ENCODE measurements at places on chromosomes 11 and 22.

- DNase-seq = no peak
Observed at GRCh38 chr11:16028419-16028818, 327.9 kb downstream of the SOX6 start.

DNA sequence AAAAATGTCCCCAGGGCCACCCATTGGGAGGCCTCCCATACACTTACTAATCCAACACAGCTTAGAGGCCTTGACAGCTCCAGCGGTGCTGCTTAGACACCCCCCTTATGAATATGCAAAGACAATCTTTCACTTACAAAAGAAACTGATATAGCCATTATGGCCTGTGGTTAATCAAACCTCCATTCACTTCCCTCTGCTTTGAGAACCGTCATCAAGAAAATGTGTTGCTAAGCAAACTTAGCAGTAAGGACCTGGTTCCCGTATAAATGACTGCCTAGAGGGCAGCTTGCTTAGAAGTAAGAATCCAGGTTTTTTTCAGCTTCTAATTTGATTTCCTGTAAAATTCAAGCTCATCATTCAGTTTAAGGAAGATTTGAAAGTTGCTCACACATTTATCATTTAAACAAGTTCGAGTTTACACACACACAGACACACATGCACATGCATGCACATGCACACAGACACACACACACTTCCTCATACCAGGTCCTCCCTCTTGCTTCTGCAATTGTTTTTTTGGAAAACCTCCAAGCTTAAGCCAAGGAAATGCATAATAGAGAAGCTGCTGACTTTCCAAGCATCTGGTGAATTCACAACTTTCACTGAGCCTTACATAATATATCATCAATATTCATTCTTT lies 137.7 kb upstream of the BLID start:
- DNase-seq = no peak

DNA sequence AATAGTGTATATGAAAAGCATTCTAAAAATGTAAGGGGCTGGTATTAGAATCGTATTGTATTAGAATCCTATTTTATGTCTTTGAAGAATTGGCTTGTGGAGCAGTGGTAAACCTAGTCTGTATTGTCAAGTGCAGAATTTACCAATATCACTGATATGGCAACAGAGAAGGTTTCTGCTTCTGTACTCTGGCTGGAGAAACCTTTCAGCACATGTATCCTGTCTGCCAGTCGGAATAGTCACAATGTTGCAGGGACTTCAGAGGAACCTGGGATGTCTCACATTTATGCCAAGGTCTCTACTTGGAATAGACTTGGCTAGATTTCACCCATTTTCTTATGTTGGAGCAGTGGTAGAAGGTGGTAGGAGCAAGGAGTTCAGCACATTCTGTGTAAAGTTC lies 4.4 kb downstream of the MTMR3 start:
- no peak for DNase-seq

- DNase-seq = peak; percentile 35
Observed at GRCh38 chr22:33302049-33302545, 243.9 kb upstream of the SYN3 start.

DNA sequence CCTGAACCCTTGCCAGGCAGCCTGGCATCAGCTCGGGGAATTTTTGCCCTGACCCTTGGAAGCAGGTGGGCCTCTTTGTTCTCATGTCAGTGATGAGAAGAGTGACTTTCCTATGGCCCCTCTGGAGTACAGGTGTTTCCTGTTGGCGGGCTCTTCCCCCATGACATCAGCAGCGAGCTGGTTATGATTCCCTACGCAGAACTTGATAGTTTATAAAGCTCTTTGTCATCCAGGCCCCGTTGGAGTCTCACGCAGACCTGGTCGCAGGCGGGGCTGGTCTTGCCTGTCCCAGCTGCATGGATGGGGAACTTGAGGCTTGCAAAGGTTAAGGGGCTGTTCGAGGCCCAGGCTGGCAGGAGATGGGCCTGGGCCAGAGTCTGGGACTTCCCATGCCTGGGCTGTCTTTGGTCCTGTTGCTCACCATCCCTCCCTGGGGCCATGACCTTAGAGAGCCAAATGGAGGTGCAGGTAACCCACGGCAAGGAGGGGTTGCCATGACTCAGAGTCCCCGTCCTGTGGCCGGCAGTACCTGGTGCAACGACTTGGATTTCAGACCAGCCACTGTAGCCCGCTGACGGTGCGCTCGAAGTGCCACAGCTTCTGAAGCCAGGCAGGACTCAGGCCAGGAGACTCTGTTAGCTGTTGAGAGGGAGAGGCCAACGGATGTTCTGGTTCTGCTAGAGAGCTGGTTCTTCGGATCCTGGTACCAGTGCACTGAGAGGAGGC lies 45.9 kb upstream of the PPP6R3 start:
- no peak for DNase-seq

GRCh38 chr11:68471360-68472340 lies 11.1 kb downstream of the PPP6R3 start:
- DNase-seq = no peak

GRCh38 chr11:115721296-115721995 lies 217.2 kb upstream of the CADM1 start:
- DNase-seq = peak; percentile 39

DNA sequence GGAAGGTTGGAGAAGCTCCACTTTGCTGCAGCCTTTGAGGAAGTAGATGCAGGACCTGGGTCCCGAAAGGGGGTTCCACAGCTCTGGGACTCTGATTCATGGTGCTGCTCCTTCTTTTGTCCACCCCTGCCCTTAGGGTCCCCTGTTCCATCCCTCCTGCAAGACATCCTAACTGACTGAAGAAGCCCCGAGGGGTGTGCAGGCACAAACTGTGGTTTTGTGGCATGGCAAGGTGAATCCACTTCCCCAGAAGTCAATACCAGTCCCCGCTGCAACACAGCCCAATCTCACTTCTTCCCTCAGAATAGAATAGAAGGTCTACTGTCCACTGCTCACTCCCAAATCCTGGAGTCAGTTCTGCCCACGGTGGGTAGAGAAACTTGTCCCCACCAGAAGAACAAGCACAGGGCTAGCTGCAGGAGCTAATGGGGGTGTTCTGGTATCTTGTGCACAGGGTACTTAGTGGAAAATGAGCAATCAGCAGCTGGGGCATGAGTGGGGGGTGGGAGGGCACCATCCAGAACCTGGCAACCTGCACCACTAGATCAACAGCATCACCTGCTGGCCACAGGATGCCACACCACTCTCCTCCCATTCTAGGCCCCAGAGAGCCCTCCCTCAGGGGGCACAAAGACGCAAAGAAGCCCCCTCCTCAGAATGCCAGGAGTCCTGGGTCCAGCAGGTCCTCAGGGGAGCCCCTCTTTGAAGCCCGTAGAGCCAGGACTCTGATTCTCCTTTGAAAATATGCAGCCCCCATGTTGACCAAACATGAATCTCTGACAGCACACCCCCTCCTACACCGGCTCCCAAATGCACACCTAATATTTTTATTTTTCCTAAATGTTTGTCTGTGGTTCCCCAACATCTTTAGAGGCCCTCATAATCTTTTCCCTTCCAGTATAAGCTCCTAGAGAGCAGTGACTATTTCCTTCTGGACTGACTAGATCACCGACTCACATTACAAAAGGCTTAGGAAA lies 14.1 kb downstream of the SPATA19 start:
- no peak for DNase-seq

- DNase-seq = no peak
Observed at GRCh38 chr11:29231991-29232390, 784.8 kb downstream of the KCNA4 start.

DNA sequence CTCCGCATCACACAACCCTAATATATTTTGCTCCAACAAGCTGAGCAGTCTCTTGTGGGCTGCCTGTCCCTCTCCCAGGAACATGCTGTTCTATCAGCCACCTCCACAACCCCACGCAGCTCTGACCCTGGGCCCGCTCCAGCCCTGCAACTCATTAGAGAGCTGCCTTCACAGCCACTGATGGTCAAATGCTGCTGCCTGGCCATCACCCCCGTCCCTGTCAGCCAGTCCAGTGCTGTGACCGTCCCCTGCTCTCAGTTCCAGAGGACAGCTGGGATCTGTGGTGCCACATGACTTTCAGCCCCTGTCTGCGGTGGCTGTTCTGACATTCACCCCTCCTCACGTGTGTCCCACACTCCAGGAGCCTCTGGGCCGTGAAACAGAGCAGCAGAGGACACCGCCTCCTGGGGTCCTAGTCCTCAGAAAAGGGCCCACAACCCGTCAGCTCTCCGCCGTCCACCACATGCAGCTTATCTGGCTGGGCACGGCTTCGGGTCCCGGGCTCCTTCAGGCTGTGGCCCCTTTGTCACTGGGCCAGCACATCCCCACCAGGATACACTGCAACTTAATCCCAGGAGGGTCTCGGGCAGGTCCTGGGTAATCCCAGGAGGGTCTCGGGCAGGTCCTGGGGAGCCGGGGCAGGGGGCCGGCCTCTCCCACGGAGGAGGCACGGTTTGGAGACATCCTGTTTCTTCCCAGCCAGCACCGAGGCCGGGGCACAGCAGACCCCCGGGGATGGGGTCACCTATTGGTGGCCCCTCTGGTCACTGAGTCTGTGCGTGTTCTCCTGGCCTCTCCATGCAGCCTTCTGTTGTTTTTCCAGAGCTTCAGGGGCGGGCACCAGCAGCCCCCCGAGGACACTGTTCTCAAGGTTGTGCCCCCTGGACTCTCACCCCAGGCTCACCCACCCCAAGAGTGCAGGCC lies 15.1 kb downstream of the CRELD2 start:
- DNase-seq = no peak

GRCh38 chr22:37633625-37634416 lies 5.6 kb upstream of the SH3BP1 start:
- DNase-seq = no peak

- no peak for DNase-seq
Observed at GRCh38 chr11:74608431-74608830, 16.0 kb downstream of the POLD3 start.

GRCh38 chr22:33051960-33052839 lies 6.0 kb downstream of the SYN3 start:
- no peak for DNase-seq

GRCh38 chr11:123033895-123034294 lies 28.0 kb downstream of the HSPA8 start:
- no peak for DNase-seq

- no peak for DNase-seq
Observed at GRCh38 chr11:111305876-111306275, 7.5 kb downstream of the POU2AF3 start.

DNA sequence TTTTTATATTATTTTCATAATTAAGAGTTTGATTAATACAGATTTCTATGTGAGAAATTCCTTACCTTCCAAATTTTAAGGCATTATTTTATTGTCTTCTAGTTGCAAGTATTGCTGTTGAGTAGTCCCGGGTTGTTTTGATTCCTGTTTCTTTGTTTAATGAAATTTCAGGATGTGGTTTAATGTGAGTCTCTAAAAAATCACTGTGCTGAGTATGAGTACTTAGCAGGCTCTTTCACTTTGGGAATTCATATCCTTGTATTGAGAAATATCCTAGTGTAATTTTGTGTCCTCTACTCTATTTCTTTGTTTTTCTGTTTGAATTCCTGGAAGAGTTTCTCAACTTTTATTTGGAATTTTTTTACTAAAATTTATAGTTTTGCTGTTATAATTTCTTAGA lies 113.2 kb downstream of the TMEM135 start:
- DNase-seq = no peak

DNA sequence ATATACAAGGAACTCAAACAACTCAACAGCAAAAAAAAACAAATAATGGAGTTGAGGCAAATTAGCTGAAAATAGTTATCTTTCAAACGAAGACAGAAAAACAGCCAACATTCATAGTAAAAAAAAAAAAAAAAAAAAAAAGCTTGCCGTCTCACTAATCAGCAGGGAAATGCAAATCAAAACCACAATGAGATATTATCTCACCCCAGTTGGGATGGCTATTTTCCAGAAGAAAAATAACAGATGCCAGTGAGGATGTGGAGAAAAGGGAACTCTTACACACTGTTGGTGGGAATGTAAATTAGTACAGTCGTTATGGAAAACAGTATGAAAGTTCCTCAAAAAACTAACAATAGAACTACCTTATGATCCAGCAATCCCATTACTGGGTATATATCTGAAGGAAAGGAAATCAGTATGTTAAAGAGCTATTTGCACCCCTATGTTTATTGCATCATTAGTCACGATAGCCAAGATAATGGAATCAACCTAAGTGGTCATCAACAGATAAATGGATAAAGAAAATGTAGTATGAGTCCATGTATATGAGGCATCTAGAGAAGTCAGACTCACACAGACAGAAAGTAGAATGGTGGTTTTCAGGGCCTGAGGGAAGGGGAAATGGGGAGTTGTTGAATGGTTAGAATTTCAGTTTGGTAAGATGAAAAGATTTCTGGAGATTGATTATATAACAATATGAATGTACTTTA lies 56.0 kb downstream of the USP35 start:
- DNase-seq = no peak

- no peak for DNase-seq
Observed at GRCh38 chr11:18749681-18750319, 23.8 kb upstream of the IGSF22 start.

DNA sequence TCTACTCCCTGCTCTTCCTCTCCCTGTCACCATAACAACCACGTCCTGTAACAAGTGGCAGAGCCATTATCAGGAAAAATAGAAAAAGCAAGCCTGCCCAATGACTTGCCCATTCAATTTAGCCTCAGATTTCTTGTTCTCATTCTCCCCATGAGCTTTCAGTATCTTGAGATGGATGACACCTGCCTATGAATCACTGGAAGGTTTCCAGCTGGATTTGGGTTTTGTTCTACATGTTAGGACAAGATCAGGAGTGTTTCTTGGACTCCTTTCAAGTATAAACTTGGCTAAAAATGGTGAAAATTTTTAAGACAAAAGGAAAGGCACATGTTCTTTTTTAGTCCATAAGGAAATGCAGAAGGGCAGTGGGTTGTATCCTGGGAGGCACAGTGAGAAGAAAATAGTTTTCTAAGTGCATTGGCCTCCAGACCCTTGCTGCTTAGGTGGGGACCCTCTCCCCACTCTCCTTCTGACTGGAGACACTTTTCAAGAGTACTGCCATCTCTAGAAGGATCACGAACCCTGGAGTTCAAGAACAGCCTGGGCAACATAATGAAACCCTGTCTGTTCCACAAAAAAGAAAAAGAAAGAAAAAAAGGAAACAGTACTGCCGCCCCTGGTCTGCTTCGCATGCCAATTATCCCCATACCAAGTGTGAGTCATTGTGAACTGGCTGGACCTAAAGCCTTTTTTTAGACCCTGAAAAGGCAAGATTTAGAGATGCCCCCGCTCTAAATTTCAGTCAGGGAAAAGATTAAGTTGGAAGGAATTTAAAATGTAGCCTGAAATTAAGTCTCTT lies 51.0 kb downstream of the MTNR1B start:
- peak; percentile 84 for DNase-seq

GRCh38 chr11:61080986-61081590 lies 21.2 kb upstream of the CD5 start:
- no peak for DNase-seq

GRCh38 chr22:31950226-31950625 lies 5.9 kb downstream of the YWHAH start:
- DNase-seq = no peak

- no peak for DNase-seq
Observed at GRCh38 chr11:6618117-6619003, 862 bp downstream of the TPP1 start.

GRCh38 chr11:132475026-132475425 lies 1057.3 kb downstream of the OPCML start:
- no peak for DNase-seq

DNA sequence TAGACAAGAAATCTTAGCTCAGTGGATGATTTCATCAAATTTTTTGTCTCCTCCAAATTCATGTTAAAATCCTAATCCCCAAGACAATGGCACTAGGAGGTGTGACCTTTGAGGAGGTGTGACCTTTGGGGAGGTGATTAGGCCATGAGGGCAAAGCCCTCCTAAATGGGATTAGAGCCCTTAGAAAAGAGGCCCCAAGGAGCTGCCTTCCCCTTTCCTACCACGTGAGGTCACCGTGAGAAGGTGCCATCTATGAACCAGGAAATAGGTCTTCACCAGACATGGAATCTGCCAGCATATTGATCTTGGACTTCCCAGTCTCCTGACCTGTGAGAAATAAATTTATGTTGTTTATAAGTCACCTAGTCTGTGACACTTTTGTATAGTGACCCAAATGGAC lies 138.7 kb downstream of the TRIM29 start:
- DNase-seq = peak; percentile 45
